ENCODE measurements at places on chromosomes 11 and 22.

GRCh38 chr11:93291898-93292297, 38.6 kb upstream of the DEUP1 start:
- no peak for DNase-seq

- DNase-seq, result peak; percentile 18
Measured at GRCh38 chr22:44085743-44086270, 61.7 kb downstream of the PARVB start.

DNA sequence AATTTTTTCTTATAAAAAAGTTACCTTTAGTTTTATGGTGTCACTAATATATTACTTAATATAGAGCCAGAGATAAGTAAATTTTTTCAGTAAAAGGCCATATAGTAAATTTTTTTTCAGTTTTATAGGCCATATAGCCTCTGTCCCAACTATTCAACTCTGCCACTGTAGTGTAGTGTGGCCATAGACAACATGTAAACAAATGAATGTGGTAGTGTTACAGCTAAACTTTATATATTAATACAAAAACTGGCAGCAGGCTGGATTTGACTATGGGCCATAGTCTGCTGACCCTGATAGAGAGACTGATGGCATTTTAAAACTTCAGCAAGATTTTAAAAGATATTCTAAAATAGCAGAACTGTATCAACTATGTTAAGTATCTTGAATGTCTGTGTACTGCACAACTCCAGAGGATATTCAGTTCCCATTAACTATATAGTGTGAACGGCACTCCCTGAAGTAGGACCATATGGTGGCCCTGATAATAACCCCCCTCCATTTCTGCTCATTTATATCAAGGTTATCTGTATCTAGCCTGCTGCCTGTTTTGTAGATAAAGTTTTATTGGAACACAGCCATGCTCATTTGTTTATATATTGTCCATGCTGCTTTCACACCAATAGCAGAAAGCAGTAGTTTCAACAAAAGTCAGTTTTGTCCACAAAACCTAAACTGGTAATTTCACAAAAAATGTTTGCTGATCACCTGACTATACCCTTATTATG, 71.6 kb downstream of the PRMT3 start:
- DNase-seq, result no peak

- DNase-seq, result no peak
Measured at GRCh38 chr11:3942956-3943497, 87.6 kb downstream of the STIM1 start.

GRCh38 chr22:48403521-48404403, 1423.9 kb downstream of the BRD1 start:
- DNase-seq, result no peak

- DNase-seq, result no peak
Measured at GRCh38 chr22:42931421-42932196, 74.5 kb upstream of the ARFGAP3 start.

DNA sequence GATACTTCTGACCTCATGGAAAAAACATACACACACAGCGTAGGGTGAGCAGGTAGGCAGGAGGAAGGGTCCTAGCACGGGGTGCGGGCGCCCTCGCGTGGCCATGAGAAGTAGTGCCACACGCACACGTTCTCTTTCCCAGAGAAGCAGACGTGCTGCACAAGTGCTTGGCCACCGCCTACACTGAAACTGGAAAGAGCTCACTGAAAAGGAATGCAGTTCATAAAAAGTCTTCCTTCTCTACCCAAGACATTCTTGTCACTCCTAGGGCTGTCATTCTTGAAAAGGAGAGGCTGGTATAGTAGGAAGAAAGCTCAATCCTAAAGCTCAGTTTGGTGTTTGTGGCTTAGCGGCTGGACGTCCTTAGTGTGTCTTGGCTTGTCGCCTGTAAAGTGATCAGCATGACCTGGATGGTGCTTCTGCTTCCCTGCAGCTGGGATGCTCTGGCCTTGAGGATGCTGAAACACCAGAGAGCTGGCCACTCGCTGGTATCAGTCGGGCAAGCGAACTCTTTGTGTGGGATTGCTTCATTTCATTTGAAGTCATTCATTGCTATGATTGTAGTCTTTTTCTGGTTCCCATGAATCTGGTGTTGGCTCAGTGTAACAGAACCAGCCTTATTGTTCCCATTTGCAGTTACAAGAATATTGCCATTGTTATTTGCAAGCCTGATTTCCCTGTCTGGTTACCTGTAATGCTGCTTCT, 303.8 kb downstream of the NTM start:
- no peak for DNase-seq

Measured in CD4-positive, alpha-beta T cell treated with Interferon alpha-2 for 1 hour (primary cell).